ENCODE measurements at places on chromosomes 4 and X.

- DNase-seq: peak; percentile 1
Measured at GRCh38 chrX:106999002-106999975, 723 bp downstream of the MORC4 start.

- DNase-seq: no peak
Measured at GRCh38 chrX:132294776-132295495, 75.7 kb upstream of the RAP2C start.

GRCh38 chr4:1784395-1784788 lies 8.7 kb upstream of the FGFR3 start:
- DNase-seq: no peak

GRCh38 chr4:84916227-84916626 lies 50.3 kb downstream of the WDFY3 start:
- no peak for DNase-seq

- no peak for DNase-seq
Measured at GRCh38 chr4:183426507-183426906, 17.9 kb upstream of the CDKN2AIP start.

All from stimulated activated CD8-positive, alpha-beta memory T cell treated with anti-CD3 and anti-CD28 coated beads, Interleukin-15, amount 100 ng/mL, for 24 hours (primary cell).